ENCODE measurements at places on chromosomes 5 and 9.

DNA sequence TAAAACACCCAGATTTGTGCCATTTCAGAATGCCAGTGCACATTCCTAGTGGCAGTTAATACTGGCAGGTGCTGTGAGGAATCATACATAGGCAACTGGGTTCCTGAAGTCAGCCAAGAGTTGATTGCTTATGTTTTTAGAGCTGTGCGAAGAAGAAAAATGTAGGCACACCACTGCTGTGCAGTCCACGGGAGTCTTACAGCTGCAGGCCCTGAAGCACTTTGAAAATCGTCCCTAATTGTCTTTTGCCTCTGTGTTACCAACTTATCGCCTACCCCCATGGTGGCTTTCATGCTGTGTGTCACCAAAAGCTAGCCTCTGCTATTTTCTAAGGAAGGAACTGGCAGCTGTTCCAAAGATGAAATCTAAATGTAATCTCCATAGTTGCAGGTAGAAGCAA lies 263.9 kb downstream of the ARRDC3 start:
- no peak for DNase-seq

DNA sequence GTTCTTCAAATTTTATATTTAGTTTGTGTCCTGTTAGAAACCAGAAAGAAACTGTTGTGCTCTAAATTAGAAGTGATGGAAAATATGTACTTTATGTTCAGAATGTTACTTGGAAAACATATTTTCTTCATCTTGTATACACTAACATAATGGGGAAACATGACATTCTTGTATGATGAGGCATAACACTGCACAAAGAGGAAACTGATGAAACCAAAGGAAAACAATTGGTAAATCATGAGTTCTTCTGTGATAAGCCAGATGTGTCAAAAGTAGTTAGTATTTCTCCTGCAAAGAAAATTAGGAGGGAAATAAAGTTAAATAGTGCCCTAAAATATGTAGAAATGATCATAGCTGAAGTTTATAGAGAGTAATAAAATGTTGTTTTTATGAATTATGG lies 111.1 kb upstream of the FBN2 start:
- DNase-seq, result no peak

DNA sequence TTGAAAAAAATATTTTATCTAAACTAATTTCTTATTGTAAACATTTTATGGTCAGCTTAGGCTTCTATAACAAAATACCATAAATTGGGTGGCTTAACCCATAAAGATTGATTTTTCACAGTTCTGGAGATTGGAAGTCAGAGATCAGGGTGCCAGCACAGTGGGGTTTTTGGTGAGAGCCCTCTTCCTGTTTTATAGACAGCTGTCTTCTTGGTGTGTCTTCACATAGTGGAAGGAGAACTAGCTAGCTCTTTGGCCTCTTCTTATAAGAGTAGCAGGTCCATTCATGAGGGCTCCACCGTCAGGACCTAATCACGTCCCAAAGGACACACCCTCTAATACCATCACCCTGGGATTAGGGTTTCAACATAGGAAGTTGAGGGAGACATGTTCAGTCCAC lies 26.6 kb downstream of the OTULINL start:
- no peak for DNase-seq

GRCh38 chr5:136021016-136021405 lies 7.8 kb upstream of the TGFBI start:
- DNase-seq, result no peak

DNA sequence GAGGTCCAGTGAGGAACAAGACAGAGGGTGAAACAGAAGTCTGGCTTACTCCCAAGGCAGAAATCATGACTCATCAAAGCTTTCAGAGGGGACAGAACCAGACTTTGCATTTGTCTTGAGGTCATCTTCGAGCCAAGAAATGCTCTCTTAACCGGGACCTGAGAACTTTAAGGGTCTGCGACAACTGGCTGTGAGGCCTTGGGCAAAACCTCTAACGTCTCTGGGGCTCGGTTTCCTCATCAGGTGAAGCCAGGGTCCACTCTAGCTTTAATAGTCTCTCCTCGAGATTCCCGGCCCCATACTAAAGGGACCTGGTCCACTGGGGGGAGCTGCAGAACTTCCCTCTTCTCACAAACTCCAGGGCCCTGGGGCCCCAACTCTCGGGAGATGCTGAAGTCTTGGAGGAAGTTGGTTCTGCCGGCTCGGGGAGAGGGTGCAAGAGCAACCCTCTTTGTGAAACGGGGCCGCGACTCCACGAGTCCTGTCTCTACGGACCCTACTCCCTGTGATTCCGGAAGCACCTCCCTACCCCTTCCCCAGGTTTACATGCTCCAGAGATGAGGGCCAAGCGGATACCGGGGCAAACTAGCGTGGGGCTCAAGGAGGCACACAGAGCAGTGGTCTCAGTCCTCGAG lies 2.6 kb downstream of the GLIS3 start:
- DNase-seq, result peak; percentile 67

- DNase-seq, result no peak
These were observed 80.3 kb downstream of the ENC1 start for GRCh38 chr5:74560245-74560644.

- DNase-seq, result no peak
These were observed 82.3 kb downstream of the CEMIP2 start for GRCh38 chr9:71685988-71686387.

DNA sequence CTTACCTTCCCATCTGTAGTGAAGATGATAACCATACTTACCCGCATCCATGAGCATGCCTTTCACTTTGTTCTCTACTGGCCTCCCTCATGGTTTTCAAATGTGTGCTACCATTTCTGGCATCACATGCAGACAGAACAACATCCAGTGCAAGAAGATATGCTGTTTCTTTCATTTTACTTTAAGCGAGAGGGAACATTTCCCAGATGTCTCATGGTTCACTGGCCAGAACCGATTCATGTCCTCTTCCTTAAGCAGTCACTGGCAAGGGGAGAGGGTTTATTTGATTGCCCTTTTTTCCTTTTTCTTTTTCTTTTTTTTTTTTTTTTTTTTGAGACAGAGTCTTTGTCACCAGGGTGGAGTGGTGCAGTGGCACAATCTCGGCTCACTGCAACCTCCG lies 37.7 kb downstream of the ARRDC3 start:
- DNase-seq, result no peak

DNA sequence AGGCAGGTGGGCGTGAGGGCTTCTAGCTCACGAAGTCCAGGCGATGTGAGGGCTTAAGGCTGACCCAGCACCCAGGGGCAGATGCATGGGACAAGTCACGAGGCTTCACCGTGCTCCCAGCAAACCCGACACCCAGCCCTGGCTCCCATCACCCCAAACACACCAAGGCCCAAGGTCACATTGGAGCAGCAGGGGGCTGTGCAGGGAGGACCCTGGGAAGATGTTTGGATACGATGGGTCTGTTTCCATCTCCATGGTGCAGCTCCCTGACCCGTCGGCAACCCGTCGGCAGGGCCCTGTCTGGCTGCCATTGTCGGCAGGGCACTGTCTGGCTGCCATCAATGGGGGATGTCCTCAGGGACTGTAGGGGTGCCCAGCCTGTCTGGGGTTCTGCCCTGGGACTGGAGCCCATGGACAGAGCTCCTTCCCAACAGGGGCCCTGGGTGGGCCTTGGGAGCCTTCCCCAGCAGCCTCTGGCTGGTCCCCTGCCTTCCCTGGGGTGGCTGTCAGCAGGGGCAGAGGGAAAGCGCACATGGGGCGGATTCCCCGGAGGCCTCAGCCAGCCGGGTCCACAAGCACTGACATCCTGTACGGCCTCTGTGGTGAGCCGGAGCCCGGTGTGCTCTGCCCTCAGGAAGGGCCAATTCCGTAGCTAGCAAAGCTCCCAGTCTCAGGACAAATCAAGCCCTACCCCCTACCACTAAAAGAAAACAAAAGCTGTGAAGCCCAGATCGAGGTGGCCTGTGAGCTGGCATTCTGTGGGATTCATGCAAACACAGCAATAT lies 47.1 kb downstream of the NACC2 start:
- DNase-seq, result no peak

GRCh38 chr9:13532407-13532806 lies 252.9 kb upstream of the MPDZ start:
- no peak for DNase-seq

- DNase-seq, result no peak
These were observed 200.6 kb upstream of the IRX1 start for GRCh38 chr5:3394891-3395599.

DNA sequence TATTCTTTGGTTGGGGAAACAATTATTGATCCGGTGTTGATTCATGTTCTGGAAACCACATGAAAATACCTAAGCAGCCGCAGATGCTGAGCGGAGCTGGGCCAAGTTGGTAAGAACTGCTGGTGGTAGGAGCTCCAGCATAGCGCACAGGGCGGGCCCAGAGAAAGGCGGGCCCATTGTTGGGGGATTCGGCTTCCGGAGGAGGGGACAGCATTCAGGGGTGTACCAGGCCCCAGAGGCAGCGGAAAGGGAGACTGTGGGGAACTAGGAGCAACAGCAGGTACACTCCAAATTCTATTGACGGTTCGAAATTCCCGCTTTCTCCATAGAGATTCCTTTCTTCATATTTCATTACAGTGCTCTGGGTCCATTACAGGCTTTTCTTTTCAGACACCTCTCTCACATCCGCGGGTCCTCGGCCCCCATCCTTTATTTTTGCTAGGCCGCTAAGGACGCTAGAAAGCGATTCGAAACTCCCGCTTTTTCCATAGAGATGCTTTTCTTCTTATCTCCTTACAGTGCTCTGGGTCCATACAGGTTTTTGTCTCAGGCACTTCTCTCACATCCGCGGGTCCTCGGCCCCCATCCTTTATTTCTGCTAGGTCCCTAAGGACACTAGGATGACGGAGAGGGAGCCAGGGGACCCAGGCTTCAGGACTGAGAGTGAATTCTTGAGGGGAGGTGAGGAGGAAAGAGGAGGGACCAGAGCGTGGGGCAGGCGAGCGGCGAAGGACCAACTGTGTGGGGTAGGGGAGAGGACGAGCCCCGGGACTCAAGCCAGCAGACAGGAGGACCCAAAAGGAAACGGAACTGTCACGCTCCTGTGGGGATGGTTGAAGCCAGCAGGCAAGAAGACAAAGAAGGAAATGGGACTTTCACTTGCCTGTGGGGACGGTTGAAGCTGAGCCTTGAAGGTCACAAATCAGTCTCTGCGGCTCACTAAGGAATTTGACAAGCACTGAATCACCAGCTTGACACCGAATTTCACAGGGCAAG lies at the start of gene CCDC152:
CCDC152 (plus strand) TSS at position 213 of the 996 bp plus-strand sequence. CDS start 2,304 bp downstream, outside the sequence.
- DNase-seq, result peak; percentile 78

DNA sequence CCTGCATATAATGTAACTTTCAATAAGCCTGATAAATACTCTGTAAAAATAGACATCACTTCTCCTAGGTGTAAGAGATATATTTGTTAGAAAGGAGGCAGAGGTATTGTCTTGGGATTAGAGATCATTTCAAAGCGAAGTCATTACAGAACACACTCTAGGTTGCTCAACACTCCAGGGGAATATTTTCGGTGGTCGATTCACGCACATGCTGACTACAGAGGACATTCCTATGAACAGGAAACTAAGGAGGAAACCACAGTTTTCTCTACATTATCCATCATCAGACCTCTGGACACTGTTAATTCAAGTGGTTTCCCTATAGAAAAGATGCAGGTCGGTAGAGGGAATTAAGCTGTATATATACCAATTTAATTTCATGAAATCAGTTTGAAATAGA lies 370.0 kb downstream of the NDUFS4 start:
- DNase-seq, result no peak

DNA sequence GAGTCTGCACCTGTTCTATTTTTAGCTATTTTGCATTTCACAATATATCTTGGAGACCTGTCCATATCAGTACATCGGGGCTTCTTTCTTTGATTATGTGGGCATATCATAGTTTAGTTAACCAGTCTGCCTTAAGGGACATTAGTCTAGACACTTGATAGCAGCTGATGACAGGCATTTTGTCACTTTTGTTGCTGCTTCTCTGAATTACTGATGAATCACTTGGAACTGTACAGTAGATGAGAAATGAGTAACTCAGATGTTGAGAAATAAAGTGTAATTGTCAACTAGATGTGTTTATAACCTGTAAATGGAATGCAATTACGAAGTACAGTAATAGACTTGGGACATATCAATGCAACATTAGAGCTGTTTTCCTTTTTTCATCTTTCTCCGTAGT lies 7.1 kb downstream of the ZFP2 start:
- DNase-seq, result no peak

DNA sequence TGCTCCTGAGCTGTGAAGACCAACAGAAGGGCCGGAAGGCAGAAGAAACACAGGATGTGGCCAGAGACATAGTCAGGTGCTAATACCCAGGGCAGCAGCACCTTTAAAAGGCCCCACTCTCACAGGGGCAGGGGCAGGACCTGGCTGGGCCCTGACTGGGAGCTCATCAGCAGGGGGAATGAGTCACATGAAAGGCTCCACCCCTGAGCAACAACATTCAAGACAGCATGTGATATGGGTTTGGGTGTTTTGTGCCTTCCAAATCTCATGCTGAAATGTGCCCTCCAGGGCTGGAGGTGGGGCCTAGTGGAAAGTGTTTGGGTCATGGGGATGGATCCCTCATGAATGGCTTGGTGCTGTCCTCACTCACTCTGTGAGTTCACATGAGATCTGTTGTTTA lies 181.7 kb downstream of the ERCC6L2 start:
- no peak for DNase-seq

DNA sequence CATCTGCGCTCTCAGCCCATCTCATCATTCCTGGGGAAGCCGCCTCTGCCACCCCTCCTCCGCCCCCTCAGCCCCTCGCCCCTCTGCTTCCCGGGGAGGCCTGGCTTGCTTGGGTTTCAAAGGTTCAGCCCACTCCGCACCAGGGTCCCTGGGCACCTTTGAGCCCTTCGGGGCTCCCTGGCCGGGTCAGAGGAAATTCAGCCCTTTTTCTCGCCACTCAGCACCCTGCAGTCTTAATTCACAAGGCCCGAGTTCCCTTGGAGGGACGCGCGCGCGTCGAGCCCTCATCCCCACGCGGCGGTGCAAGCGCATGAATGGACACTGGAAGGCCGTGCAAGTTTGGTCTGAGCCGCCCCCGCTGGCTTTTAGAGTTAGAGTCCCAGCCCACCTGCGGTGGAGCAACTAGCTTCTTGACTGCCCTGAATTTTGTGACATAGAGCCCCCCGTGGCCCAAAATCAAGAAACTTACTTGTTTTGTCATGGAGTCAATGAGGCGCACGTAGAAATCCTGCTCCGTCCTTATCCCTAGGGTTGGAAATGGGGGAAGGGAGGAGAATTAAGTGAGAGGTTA lies 4.5 kb downstream of the EBF1 start:
- DNase-seq, result peak; percentile 51

GRCh38 chr9:16598316-16598715 lies 272.2 kb downstream of the BNC2 start:
- DNase-seq, result no peak

DNA sequence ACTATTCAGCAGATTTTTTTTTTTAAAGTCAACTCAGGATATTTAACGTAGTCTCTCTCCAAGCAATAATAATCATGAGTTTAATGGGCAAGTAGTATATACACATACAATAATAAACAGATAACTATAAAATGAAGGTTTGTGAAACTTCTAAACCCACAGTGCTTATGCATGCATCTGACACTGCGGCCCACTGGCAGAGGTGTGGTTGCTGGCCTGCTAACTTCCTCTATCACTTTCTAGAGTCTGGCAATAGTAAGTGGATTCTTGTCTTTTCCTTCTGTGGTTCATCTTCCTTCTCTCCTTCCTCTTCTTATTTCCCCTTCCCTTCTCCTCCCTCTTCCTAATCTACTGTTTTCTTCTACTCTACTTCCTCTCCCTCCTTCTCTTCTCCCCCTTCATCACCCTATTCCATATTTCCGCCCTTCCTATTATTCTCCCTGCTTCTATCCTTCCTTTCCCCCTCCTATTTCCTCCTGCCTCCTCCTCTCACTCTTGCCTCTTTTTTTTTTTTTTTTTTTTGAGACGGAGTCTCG lies 18.6 kb upstream of the AGXT2 start:
- DNase-seq, result no peak

Data from WTC11 (cell line).